ENCODE measurements at places on chromosomes 6 and 20.

GRCh38 chr6:32149932-32150870 lies 1.5 kb downstream of the PRRT1 start:
- no peak for DNase-seq

- DNase-seq, result no peak
These were observed 23.9 kb upstream of the MICB start for GRCh38 chr6:31473780-31474761.

GRCh38 chr6:35209622-35210247 lies 4.0 kb upstream of the SCUBE3 start:
- no peak for DNase-seq

- no peak for DNase-seq
These were observed 31.2 kb downstream of the CYP21A2 start for GRCh38 chr6:32069460-32069859.

DNA sequence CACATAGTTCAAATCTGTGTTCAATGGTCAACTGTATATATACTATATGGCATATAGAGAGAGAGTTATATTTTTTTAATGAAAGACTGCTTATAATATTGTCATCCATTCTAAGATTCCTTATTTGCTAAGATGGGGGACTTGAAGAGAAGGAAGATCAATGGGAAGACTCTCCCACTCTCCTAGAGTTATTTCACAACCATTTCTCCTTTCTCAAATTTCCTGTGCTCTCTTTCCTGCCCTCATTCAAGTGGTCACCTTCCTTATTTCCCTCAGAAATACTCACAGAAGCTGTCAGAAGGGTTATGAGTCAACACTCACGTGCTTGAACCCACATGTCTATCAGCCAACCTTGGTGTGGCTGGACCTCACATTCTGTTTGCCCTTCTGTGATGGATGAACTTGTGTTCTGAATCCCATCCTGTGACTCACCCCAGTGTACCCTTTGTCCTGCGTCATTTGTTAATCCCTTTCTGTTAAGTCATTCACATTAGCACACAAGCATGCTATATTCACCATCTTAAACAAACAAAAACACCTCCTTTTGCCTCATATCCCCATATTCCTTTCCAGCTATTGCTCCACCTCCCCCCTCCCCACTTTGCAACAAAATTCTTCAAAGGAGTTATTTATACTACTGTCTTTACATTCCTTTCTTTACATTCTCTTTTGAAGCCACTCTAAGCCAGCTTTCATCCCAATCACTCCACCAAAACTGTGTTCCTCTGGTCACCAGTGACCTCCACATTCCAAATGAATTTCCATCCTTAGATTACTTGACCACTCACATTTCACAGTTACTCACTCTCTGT lies 279.3 kb upstream of the TCF21 start:
- DNase-seq, result no peak

- DNase-seq, result no peak
These were observed 40.0 kb upstream of the OPN5 start for GRCh38 chr6:47741807-47742206.

GRCh38 chr6:129567374-129567773 lies 142.6 kb downstream of the ARHGAP18 start:
- DNase-seq, result no peak

DNA sequence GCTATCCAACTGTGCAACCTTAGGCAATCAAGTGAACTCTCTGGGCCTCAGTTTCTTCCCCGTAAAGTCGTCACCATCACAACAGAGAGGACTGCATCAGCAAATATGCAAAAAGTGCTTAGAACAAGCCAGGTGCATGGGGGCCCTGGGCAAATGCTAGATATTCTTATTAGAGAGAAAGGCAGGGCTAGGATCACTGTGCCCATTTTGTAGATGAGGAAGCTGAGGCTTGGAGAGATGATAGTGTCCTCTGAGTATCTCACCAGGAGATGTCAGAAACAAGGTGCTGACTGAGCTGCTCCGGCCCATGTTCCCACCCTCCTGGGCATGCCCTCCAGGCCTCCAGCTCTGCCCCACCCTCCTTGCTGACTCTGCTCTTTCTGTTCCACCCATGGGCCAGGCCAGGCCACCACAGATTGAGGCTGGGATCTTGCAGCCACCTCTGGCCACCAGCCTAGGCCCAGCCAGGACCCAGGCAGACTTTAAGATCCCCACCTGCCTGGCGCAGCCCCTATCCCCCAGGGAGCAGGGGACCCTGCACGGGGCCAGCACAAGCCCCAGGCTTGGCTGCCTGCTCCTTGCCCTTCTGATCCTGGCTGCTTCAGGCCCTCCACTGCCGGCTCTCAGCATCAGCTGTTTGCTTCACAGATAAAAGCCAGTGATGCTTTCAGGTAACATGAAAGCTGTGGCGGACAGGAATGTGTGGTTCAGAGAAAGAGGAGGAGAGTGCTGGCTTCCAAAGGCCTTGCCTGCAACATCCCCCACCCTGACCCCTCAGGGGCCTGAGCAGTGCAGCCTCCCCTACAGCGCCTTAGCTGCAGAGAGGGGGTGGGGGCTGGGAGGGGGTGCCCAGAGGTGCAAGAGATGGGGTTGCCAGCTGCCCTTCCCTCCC lies 47.6 kb downstream of the GRM4 start:
- DNase-seq, result no peak

DNA sequence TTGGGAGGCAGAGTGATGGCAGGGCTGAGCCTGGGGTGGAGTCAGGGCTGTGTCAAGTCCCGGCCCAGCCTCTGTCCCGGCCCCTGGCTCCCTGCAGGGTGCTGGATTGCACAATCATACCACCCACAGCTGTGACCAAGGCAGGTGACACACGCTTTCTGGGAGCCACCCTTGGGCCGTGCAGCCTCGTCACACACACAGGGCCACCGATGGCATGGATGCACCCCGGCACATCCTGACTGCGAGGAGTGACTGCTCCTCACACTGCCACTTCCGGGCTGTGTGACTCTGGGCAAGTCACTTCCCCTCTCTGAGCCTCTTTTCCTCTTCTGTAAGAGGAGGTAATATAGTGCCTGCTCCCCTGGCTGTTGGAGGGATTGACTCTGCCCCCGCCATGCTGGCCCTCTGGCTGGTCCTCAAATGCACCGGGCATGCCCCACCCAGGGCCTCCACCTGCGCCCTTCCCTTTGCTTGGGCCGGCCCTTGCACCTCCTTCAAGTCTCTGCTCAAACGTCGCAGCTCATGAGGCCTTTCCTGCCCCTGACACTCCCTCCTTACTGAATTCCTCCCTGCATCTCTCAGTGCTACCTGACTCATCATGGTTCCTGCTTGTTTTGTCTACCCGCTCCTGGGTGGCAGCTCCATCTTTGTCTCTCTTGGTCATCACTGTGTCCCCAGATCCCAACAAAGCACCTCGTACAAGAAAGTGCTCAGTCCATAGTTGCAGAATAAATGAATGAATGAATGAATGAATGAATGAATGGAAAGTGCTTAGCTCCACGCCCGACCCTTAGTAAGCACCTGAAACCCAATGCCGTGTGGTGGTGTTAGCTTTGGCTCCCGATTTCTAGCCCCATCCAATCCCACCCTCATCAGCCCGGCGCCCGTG lies 93.5 kb downstream of the CEBPB start:
- DNase-seq, result no peak

GRCh38 chr20:49230021-49230420 lies 10.8 kb downstream of the DDX27 start:
- no peak for DNase-seq

GRCh38 chr6:154872542-154873114 lies 122.5 kb upstream of the TIAM2 start:
- no peak for DNase-seq

DNA sequence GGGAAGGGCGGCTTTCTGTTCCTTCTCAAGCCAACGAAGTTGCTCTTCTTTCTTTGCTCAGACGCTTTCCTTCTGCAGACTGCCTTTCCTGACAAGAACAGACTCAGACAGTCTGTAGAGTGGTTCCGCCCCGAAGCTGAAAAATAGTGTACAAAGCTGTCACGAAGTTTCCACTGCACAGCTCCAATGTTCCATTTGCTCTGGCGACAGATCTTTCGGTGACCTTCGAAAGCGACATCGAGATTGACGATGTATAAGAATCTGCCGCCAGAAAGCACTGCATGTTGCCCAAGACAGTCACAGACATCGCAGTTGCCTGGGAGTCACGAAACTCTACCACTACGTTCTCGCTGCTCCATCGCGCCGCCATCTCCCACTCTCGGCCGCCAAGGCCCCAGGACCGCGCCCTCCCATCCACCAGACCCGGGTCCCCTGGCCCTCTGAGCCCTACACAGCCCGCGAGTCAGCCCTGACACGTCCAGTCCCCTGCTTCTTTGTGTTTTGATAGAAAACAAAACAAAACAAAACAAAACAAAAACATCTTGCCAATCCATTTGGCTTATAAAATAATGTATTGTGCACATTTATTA lies 42.1 kb upstream of the ZNF184 start:
- no peak for DNase-seq

DNA sequence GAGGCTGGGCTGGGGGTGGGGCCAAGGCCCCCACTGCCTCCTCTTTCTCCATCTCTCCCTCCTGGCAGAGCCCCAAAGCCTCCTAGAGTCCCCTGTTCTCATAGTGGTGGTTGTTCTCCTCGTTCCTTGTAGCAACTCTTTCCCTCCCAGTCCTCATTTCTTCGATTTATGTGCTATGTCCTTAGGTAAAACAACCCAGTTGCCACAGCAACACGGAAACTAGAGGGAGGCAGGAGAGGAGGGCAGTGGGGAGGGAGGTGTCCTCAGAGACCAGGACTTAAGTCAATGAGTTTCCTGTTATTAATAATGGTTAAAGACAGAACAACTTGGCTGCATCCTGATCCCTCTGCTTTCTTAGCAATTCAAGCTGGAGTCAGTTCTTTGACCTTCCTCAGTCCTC lies 161.0 kb downstream of the INSM1 start:
- no peak for DNase-seq

DNA sequence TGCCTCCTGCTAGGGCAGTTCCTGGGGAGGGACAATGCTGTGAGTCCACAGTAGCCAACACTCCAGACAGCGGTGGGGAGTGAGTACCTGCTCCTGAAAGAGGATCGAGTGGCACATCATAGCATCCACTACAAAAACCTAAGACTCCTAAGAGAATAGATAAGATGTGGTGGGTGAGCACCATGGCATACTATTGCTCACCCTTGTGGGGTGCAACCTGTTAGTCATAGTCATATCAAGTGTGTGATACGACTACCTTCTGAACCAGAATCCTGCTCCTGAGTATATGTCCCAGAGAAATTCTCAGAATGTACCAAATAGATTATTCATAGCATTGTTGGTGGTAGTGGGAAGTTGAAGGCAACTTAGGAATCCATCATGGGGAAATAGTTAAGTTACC lies 62.7 kb upstream of the GLP1R start:
- DNase-seq, result no peak

DNA sequence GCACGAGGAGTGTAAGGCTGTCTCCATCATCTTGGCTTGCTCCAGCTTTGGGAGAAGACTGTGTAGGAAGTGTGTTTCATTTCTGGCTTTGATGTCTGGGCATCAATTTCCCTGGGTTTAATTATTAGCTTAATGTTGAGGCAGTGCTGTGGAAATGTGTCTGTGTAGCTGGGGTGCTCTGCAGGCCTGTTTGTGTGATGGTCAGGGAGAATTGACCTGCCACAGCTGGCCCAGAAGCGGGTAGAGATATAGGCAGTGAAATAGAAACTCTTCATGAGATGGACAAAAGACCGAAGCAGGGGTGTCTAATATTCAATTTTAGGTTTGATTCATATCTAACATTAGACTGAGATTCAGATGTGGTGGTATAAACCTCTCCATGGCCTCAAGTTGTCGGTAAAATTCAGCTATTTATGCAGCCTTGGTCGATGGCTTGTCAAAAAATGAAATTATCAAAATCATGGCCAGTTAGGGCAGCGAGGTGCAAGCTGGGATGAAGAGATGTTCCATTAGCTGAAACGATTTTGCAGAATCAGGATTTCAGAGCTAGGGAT lies 95.3 kb upstream of the SNX9 start:
- no peak for DNase-seq

DNA sequence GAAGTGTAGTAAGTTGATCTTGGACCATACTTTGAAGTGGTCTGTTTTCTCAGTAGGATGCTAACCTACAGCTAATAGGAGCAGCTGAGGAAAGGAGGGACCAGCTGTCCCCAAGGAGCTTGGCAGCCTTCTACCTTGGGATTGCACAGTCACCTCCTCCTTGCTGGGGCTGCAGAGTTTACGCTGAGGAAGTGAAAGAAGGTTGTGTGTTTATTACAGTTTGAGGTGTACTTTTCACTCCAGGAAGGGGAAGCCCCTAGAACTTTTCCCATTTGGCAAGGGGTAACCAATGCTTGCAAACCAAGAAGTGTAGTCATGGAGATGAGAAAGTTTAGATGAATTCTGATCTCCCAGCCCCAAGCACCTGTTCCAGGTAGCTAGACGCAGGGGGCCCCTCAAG lies 58.8 kb downstream of the BMP6 start:
- no peak for DNase-seq

DNA sequence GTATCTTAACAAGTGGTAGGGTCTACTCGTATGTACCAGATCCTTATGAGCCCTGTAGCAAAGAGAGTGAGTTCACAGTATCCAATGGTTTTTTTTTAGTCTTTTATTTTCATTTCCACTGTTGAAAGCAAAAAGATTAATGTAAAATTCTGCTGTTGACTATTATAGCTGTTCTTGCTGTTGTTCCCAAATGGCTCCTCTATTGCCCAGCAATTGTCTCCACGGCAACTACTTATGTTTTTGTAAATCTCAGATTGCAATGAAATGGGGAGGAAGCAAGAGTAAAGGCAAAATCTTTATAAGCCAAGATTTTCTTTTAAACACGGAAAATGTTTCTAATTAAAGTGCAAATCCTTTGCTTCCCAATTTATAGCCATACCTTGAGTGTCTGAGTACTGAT lies 406.1 kb downstream of the EPM2A start:
- DNase-seq, result no peak

GRCh38 chr20:33172781-33173180 lies 4.8 kb downstream of the BPIFA2 start:
- DNase-seq, result no peak
